ENCODE measurements at places on chromosomes 4 and X.

DNA sequence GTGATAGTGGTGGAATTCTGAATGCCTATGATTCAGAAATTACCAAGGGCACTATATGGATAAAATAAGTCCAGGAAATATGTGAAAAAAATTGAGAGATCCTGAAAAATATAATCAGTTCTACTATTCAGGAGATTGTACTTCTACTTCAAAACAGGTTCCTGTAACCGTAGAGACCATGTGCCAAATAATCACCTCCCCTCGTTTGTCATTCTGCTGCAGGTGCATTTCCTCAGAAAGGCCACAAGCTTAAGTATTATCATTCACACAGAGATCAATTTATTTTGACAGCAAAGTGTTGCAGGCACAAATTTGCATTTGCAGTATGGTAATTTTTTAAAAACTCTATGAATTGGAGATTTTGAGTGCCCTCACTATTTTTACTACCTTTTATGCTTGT lies 1000.0 kb downstream of the CCSER1 start:
- no peak overlapping the region for H3K4me3 ChIP-seq
- H3K4me1 ChIP-seq = no peaks in the 10 kb centered on the region

GRCh38 chr4:145755802-145756201 lies 75.9 kb downstream of the C4orf51 start:
- no peaks in the 10 kb centered on the region for H3K36me3 ChIP-seq
- H3K4me1 ChIP-seq = peaks cover 2% of the 10 kb centered on the region
- H3K27ac ChIP-seq = no peak overlapping the region
- no peak overlapping the region for H3K4me3 ChIP-seq
- no peak for DNase-seq
- H3K27me3 ChIP-seq = peaks cover 17% of the 10 kb centered on the region

DNA sequence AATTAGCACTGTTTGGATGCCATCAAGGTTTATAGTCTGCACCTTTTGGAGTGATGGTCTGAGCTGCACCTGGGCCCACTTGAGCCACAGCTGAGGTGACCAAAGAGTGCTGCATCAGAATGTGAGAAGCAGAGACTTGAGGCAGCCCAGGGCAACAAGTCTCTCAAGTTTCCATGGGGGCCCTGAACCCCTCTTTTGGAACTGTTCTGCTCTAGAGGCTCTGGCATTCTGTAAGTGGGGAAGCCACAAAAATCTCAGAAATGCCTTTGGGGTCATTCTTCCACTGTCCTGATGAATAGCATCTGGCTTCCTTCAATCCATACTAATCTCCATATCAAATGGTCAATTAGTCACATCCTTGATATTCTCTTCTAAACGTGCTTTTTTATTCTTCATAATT lies 298.4 kb upstream of the MAOA start:
- H3K4me1 ChIP-seq = peaks cover under 1% of the 10 kb centered on the region
- H3K4me3 ChIP-seq = no peak overlapping the region
- H3K36me3 ChIP-seq = no peaks in the 10 kb centered on the region
- H3K27me3 ChIP-seq = no peaks in the 10 kb centered on the region

GRCh38 chrX:97401154-97401553 lies 517.4 kb downstream of the RPA4 start:
- no peak for DNase-seq
- no peak overlapping the region for H3K27ac ChIP-seq
- H3K36me3 ChIP-seq = no peaks in the 10 kb centered on the region
- no peaks in the 10 kb centered on the region for H3K27me3 ChIP-seq
- peaks cover 20% of the 10 kb centered on the region for H3K4me1 ChIP-seq

DNA sequence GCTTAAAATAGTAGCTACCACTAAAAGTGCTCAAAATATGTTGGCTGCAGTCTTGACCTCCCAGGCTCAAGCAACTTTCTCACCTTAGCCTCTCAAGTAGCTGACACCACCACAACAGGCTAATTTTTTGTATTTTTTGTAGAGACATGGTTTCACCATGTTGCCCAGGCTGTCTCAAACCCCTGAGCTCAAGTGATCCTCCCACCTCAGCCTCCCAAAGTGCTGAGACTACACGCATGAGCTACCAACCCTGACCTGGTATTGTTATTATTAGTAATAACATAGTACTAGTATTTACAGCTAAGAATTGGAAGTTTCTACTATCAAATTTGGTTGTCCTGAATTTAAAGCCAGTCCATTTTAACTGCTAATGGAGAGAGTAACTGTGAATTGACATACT lies 18.0 kb downstream of the STAP1 start:
- peaks cover 53% of the 10 kb centered on the region for H3K4me1 ChIP-seq
- DNase-seq = no peak
- no peaks in the 10 kb centered on the region for H3K36me3 ChIP-seq
- no peaks in the 10 kb centered on the region for H3K27me3 ChIP-seq
- H3K4me3 ChIP-seq = no peak overlapping the region

DNA sequence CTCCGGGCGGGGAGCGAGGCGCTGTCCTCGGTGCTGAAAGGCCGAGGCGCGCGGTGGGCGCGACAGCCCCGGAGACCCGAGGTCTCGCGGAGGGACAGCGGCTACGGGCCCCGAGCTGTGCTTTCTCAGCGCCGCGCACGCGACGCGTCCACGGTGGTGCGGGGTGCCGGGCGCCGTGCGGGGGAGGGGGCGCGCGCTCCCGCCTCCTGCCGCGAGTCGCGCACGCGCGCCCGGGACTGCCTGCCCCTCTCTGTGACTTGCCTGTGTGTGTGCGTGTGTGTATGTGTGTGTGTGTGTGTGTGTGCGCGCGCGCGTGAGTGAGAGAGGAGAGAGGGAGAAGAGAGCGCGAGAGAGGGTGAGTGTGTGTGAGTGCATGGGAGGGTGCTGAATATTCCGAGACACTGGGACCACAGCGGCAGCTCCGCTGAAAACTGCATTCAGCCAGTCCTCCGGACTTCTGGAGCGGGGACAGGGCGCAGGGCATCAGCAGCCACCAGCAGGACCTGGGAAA lies at the start of gene GRIA2:
TSS of gene GRIA2 (plus strand) at position 358 of the 511 bp plus-strand sequence. CDS start 315 bp downstream, outside the sequence.
- no peaks in the 10 kb centered on the region for H3K36me3 ChIP-seq
- H3K4me3 ChIP-seq = no peak within 1 kb of the TSS
- no peak for DNase-seq
- no peaks in the 10 kb centered on the region for H3K4me1 ChIP-seq

GRCh38 chr4:187962926-187963325 lies 32.6 kb upstream of the ZFP42 start:
- H3K4me1 ChIP-seq = no peaks in the 10 kb centered on the region
- DNase-seq = no peak
- H3K36me3 ChIP-seq = no peaks in the 10 kb centered on the region
- H3K27me3 ChIP-seq = no peaks in the 10 kb centered on the region

DNA sequence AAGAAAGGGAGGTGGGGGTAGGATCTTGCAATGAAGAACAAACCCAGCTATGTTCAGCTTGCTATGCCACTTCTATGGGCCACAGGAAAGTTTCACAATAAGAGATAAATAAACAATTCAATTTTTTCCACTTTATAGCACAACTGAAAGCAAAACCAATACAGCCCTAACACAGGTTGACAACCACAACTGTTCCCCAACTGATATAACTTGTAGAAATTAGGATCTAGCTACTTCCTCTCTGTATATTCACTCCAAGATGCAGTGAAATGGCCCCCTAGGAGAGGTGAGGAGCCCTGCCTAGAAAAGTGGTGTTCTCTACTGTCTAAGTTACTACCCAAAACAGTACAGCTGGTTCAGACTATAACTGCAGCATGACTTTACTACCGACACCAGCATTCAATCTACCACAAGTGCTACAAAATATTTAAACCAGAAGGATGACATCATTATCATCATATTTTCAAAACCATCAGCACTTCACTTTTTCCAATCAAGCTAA lies 77.0 kb downstream of the FBXW7 start:
- H3K4me3 ChIP-seq = no peak overlapping the region
- peaks cover 9% of the 10 kb centered on the region for H3K36me3 ChIP-seq
- no peak for DNase-seq

- H3K4me1 ChIP-seq = peaks cover 9% of the 10 kb centered on the region
- H3K27me3 ChIP-seq = peaks cover 12% of the 10 kb centered on the region
- no peak overlapping the region for H3K27ac ChIP-seq
- H3K36me3 ChIP-seq = no peaks in the 10 kb centered on the region
- no peak overlapping the region for H3K4me3 ChIP-seq
- DNase-seq = no peak
Observed at GRCh38 chr4:26217961-26218676, 102.7 kb upstream of the RBPJ start.

DNA sequence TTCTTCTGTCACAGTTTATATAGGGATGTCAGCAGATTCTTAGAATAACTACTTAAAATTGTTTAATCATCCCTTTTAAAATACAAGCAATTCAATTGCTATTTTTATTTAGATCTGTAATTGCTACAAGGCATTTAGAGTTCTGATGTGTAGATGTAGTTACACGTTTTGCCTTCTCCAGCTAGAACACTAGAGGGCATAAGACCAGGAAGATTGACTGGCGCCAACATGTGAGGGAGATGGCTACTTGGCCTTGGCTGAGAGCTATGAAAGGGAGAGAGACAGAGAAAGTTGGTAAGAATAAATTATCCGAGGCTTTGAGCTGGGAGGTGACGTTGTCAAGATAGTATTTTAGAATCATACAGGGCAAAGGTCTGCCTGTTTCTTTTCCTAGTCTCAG lies 563.7 kb upstream of the PRKX start:
- no peak overlapping the region for H3K27ac ChIP-seq
- H3K27me3 ChIP-seq = no peaks in the 10 kb centered on the region
- DNase-seq = no peak
- H3K4me3 ChIP-seq = no peak overlapping the region
- no peaks in the 10 kb centered on the region for H3K36me3 ChIP-seq

DNA sequence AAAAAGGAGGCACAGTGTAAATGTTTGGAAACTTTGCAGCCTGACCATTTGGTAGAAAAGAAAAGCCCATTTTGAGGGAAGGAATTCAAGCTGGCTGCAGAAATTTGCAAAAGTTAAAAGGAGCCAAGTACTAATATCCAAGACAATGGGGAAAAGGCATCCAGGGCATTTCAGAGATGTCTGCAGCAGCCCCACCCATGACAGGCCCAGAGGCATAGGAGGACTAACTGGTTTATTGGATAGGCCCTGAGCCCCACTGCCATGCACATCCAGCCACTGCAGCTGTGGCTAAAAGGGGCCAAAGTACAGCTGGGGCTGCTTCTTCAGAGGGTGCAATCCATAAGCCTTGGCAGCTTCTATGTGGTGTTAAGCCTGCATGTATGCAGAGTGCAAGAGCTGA lies 104.9 kb downstream of the HS3ST1 start:
- no peak for DNase-seq
- no peaks in the 10 kb centered on the region for H3K4me1 ChIP-seq
- no peak overlapping the region for H3K4me3 ChIP-seq

DNA sequence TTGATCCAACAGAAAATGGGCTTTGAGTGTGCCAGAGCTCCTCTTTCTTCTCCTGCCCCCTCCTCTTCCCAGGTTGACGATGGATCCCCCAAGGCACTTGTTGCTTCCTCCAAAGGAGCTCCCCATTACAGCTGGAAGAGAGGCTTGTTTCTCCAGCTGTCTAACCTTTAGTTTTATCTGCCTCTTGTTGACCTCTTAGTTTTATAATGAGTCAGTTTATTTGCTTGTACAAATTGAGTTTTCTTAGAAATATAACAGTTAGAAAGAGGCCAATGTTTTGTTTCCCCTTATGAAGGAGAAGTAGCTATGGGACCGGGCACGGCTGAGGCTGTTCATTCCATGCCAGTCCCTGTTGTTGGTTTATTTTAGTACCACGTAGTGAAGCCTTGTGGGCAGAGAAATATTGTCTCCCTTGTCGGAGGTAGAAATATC lies 158.2 kb downstream of the SPRY1 start:
- H3K27ac ChIP-seq = no peak overlapping the region
- no peak for DNase-seq
- H3K4me3 ChIP-seq = no peak overlapping the region
- no peaks in the 10 kb centered on the region for H3K36me3 ChIP-seq
- H3K27me3 ChIP-seq = no peaks in the 10 kb centered on the region

GRCh38 chrX:122418758-122419157 lies 765.3 kb upstream of the GRIA3 start:
- H3K4me1 ChIP-seq = no peaks in the 10 kb centered on the region
- H3K36me3 ChIP-seq = no peaks in the 10 kb centered on the region
- H3K27ac ChIP-seq = no peak overlapping the region
- no peak overlapping the region for H3K4me3 ChIP-seq
- no peaks in the 10 kb centered on the region for H3K27me3 ChIP-seq

DNA sequence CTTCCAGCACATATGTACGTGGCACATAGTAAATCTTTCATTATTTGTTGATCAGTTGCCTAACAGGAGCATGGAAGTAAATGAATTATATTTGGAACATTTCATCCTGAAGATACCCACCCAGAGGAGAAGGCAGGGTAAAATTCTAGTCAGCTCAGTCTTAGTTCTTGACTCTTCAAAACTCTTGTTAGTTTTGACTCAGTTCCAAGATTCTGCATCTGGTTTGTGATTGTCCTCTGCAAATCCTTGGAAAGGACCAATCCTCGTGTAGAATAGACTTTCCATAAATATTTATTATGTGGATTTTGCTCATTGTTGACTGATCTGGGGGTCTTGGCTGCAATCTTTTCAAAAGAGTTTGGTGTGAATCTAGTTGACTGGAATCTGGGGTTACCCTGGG lies 257.5 kb upstream of the FAT1 start:
- H3K36me3 ChIP-seq = no peaks in the 10 kb centered on the region
- no peak for DNase-seq
- no peaks in the 10 kb centered on the region for H3K4me1 ChIP-seq
- no peaks in the 10 kb centered on the region for H3K27me3 ChIP-seq

DNA sequence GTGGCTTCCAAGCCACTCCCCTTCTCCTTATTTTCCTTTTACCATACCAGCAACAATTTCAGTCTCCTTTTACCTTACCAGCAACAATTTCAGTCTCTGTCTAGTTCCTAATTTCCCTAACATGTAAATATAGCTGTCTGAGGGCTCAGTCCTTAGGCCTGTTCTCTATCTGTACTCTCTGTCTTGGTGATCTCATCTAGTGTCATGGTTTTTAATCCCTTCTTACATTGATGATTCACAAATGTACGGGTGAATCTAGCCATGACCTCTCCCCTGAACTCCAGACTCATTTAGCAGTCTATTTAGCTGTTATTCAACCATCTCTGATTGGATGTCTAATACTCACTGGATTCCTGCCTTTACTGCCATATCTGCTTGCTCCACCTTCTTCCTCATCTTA lies 7.2 kb downstream of the IL15 start:
- no peak overlapping the region for H3K27ac ChIP-seq
- no peaks in the 10 kb centered on the region for H3K4me1 ChIP-seq
- no peaks in the 10 kb centered on the region for H3K36me3 ChIP-seq
- H3K27me3 ChIP-seq = peaks cover 4% of the 10 kb centered on the region
- H3K4me3 ChIP-seq = no peak overlapping the region
- no peak for DNase-seq

DNA sequence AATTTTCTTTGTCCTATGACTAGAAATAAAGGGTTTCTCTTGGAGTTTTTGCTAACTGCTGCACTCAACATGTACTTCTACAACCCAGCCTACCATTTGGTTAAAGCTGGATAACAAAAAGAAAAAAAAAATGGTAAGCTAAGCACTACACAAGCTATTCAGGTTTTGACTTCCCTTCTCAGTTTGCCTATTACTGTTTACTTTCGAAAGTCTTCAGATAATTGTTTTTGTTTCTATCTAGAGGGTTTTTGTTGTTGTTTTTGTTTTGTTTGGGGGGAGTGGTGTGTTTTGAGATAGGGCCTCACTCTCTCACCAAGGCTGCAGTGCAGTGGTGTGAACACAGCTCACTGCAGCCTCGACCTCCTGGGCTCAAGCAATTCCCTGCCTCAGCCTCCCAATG lies 46.6 kb downstream of the CLOCK start:
- peaks cover 29% of the 10 kb centered on the region for H3K36me3 ChIP-seq
- H3K27ac ChIP-seq = no peak overlapping the region
- peaks cover 6% of the 10 kb centered on the region for H3K4me1 ChIP-seq
- H3K4me3 ChIP-seq = no peak overlapping the region
- DNase-seq = no peak
- no peaks in the 10 kb centered on the region for H3K27me3 ChIP-seq

Measured in naive thymus-derived CD8-positive, alpha-beta T cell (primary cell).